ENCODE measurements at places on chromosomes 2 and 18.

DNA sequence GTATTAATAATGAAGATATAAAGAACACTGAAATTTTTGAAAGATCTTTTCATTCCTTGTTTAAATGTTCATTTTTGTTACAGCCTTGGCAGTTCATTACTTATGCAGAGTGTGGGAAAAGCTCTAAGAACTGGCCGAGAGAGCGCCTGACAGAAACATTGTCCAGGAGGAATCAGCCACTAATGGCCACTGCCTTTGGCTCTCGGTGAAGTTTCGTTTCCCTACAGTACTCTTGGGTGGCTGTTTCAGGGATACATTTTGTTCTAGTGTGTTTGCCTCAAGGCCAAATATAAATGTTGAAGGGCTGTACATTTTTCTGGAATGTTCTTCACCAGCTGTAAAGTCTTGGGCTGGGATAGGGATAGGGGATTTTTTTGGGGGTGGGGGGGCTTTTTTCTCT lies 10.7 kb downstream of the SPTBN1 start:
- no peak for DNase-seq

GRCh38 chr2:19973466-19973865 lies 16.4 kb downstream of the WDR35 start:
- DNase-seq, result no peak

DNA sequence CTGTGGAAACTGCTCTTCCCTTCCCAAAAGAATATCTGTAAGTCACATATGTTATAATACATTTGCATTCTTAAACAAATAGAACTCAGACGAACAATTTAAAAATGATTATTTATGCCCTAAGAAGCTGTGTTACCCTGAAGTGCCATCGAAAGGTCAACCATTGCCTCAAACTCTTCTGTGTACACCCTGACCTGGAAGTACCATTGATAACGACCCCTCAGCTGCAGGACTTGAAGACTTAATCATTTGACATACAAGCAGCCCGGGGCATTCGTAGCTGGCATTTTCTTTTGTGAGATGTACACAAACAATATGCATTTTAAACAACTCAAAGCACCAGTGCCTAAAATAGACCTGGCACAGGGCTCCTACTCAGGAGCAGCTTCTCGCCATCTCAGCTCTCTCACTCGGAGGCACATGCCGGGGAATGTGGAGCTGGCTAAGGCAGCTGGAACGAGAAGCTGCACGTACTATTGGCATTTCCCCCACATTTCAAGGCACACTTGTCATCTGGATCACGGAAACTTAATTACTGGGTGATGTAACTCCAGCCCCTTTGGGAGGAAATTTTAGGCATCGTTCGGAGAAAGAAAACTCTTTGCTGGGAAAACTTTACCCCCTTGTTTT lies 170.0 kb upstream of the GALNT5 start:
- DNase-seq, result peak; percentile 92

GRCh38 chr18:79881695-79882094 lies 69.8 kb downstream of the SLC66A2 start:
- no peak for DNase-seq

DNA sequence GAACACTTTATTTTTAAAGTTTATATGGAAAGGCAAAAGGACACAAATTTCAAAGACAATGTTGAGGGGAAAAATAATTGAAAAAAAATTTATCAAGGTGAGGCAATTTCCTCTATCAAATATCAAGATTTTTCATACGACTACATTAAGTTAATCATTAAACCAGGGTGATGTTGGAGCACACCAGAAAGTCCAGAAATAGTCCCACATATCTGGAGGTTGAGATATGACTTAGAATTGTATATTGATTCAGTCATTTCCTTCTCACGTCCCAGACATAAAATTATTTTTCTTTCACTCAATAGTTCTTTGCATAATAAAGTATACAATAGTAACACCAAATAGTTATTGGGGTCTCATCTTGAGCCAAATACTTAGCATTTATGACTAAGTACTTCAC lies 605.1 kb downstream of the NUP35 start:
- DNase-seq, result no peak

DNA sequence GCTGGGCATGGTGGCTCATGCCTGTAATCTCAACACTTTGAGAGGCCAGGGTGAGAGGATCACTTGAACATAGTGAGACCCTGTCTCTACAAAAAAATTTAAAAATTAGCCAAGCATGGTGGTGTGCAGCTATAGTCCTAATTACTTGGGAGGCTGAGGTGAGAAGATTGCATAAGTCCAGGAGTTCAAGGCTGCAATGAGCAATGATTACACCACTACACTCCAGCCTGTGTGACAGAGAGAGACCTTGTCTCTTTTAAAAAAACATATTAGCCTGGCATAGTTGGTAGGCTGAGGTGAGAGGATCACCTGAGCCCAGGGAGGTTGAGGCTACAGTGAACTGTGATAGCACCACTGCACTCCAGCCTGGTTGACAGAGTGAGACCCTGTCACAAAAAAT lies 13.7 kb downstream of the TRAPPC8 start:
- no peak for DNase-seq

- peak; percentile 4 for DNase-seq
These were observed 733 bp upstream of the CXCR2 start for GRCh38 chr2:218125095-218125494.

DNA sequence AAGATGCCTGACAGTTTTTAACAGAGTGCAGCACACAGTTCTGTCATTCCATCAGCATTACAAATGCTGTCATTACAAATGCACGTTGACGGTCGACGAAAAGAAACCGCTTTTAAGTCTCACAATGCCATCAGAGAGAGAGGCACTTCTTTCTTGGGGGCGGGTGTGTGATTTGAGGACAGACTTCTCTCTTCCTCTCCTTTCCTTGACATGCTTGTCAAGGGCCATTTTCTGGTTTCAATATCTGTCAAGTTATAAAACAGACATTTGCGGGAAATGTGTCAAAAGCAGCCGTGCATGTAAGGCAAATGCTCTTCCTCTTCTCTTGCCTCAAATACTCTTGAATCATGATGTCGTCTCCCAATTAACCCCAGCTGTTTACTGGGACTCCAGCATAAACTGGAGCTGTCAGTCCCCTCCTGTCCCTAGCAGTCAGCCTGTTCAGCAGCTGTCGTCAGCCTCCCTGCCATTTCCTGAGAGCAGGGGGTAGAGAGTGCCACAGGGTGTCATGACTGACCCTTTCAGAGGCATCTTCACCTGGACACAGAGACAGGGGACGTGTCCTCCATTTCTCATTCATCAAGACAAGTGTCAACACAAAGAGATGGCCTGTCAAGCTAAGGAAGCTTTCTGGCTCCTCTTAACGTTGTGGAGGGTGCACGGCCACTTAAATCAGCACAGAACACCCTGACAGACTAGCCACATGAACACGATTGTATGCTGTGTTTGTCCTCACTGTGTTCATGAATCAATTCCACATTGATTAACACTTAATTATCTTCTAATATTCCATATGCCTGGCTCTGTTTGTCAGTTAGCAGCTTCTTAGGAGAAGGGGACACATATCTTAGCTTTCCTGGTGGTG lies 305.4 kb upstream of the RAB6C start:
- DNase-seq, result no peak

GRCh38 chr2:72953976-72954375 lies 36.7 kb downstream of the EMX1 start:
- no peak for DNase-seq

GRCh38 chr2:116442418-116442817 lies 1372.1 kb upstream of the DDX18 start:
- DNase-seq, result no peak

- DNase-seq, result no peak
These were observed 64.5 kb downstream of the BAZ2B start for GRCh38 chr2:159551806-159552205.

GRCh38 chr2:11166476-11166875 lies 11.2 kb downstream of the SLC66A3 start:
- no peak for DNase-seq

DNA sequence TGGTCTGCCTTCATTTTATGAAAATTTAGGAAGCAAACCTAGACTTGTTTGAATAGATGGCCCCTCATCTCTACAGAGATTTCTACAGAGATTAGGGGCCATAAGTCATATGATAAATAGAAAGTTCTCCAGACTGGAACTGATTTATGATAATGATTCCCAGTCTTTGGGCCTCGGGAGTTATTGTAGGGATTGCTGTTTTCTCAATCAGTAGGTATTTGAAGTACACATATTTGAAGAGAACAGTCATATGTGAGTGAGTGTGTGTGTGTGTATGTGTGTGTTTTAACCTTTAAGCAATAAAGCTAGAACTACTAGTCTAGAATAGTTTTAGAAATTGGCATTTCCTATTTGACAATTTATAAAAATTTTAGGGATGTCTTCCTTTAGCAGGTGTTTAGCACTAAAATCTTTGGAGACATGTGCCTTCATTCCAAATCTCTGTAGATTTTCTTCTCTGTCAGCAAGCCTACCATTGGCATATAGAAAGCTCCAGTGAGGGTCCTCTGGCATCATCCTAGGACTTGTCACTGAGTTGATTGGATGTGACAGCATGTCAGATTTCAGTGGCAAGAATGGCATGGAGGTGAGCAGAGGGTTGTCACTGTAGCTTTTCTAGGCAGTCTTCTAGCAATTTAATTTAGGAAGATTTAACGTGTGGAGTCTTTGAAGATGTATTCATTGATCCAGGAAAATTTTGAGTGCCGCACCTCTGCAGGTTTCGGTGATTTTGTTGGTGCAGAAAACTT lies 71.2 kb downstream of the MYO1B start:
- DNase-seq, result peak; percentile 81

DNA sequence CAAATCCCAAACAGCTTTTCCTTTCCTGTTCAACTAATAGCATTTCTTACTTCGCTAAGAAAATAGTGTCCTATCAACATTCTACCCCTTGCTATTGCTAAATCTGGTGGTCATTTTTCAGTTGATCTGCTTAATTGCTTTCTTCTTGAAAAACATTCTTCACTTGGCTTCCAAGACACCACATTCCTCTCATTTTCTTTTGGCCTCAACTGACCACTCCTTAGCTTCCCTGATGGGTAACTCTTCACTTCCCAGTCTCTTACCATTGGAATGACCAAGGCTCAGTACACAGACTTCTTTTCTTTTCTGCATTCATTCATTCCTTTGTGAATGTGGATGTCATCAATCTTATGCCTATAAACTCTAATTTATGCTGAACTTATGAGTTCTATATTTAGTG lies 230.8 kb upstream of the CDH2 start:
- DNase-seq, result peak; percentile 69

DNA sequence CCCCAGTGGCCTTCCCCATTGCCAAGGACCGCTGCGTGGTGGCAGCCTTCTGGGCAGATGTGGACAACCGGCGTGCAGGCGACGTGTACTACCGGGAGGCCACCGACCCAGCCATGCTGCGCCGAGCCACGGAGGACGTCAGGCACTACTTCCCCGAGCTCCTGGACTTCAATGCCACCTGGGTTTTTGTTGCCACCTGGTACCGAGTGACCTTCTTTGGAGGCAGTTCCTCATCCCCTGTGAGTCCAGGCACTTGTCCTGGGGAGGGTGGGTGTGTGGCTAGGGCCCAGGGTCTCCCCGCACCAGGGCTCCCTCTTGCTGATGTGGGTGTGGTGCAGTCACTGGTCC lies 31.9 kb downstream of the SNED1 start:
- no peak for DNase-seq

DNA sequence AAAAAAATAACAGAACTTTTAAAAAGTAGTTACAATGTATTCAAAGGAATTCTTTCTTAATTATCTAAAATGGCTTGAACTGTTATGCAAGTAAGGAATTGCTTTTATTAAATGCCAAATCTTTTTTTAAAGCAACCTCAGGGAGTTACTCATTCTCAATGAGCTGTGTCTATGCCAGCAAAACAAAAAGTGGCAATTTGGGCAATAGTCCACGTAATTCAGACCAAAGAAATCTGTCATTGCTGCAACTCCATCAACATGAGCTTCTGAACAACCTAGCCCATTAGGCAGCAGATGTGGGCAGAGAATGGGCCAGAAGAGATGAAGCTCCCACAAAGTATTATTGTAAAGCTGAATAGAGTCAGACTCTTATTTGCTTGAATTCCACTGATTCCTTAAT lies 118.4 kb downstream of the ALK start:
- peak; percentile 14 for DNase-seq

All from AG10803 (cell line).